ENCODE measurements at places on chromosomes 11 and 22.

GRCh38 chr11:44066732-44067141 lies 667 bp downstream of the ACCS start:
- no peak for DNase-seq

DNA sequence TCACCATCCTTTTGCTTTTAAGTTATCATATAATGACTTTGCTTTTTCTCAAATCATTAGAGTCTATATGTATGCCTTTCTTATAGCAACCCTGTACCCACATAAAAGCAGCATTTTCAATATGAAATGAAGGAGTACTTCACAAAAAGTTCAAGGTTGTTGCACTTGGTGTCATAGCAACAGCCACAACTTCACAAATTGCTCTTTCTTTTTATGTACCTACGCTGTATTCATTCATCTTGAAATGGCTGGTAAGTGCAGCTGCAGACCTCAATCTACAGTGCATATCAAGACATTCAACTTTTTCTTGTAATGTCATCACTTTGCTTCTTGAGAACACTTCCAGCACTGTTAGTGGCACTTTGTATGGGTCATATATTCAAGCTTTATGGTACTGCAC lies 18.6 kb downstream of the CWC15 start:
- DNase-seq = no peak

DNA sequence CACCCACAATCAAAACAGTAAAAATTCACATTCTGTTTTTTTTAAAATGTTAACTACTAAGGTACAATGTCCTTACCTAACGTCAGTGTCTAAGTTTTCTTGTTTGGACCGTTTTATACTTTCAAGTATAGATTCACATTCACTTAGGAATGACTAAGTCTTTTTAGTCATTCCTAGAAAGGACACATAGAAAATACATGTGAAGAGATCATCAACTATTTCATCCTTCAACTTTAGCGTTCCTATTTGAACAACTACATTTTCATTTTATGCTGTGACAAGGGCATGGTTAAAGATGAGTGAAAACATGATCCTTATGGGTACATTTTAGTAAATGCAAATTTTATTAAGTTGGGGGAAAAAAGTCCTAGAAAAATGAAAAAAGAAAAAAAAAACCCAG lies 62.8 kb downstream of the DDX10 start:
- no peak for DNase-seq

DNA sequence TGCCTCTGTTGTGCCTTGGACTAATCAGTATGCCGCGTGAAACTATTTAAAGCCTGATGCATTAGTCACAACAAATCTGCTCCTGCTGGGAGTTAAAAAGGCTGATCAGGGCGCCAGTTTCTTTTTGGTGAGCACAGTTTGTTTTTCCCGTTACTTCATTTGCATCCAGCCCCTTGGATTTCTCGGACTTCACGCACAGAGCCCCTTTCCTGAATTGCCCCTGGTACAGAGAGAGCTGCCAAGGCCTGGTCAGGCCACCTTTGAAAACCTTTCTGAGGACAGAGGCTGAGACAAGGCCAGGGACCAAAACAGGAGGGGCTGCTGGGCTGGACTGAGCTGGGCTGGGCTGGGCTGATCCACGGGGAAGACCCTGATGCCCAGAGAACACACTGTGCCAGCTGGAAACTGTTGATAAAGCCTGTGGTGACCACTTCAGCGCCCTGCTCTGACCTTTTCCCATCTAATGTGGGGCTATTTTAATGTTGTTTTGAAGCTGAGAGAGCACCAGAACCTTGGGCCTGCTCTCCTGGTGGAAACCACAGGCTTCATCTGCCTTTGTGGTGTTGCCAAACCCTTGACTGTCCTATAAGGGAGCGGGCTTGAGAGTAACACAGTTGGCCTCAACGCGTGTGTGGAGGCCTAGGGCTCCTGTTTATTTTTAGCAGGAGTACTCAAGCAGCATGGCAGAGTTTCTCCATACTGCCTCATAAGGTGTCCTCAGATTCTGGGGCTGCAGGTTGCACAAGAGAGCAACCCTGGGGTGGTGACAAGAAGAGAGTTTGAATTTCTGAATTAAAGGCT lies 44.2 kb downstream of the NAV2 start:
- no peak for DNase-seq
